ENCODE measurements at places on chromosomes 7 and 10.

DNA sequence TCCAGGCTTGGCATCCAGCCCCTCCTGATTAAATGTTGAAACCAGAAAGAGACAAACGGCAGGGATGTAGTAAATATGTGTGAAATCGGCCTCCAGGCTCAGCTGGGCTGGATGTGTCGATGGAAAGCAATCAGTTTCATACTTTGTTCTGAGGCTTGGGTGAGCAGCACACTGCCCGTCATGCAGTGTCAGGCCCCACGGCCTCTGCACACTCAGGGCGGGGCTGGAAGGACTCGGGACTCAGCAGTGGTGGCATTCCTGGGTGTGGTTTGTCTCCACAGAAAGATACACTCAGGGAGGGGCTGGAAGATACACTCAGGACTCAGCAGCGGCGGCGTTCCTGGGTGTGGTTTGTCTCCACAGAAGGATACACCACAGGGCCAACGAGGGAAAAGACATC lies 22.0 kb downstream of the ADGRA1 start:
- no peak for DNase-seq

DNA sequence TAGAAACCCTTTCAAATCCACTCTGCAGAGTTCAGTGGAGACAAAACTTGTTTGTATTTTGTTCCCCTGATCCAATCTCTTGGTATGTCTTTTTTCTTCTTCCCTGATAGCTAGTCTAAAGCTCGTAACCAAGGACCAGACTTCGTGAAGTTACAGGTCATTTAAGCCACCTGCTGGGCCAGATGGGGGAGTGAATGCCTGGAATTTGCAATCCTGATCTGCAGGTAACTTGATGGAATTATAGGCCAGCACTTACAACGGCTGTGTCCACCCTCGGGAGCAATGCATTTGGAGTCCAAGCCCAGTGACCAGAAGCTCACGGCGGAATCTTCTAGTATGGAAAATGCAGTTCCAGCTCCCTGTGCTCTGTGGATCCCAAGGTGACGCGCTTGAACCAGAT lies 566.9 kb downstream of the TCERG1L start:
- DNase-seq = no peak

DNA sequence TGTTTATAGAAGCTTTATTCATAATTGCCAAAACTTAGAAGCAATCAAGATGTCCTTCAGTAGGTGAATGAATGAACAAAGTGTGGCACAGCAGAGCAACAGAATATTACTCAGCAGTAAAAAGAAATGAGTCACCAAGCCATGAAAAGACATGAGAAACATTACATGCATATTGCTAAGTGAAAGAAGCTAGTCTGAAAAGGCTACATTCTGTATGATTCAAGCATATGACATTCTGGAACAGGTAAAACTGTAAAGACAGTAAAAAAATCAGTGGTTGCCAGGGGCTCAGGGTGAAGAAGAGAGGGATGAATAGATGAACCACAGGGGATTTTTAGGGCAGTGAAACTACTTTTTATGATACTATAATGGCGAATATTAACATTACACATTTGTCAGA lies 80.9 kb upstream of the APBB1IP start:
- peak; percentile 1 for DNase-seq

- no peak for DNase-seq
These were observed 279.7 kb downstream of the ARHGAP12 start for GRCh38 chr10:31648966-31649365.

DNA sequence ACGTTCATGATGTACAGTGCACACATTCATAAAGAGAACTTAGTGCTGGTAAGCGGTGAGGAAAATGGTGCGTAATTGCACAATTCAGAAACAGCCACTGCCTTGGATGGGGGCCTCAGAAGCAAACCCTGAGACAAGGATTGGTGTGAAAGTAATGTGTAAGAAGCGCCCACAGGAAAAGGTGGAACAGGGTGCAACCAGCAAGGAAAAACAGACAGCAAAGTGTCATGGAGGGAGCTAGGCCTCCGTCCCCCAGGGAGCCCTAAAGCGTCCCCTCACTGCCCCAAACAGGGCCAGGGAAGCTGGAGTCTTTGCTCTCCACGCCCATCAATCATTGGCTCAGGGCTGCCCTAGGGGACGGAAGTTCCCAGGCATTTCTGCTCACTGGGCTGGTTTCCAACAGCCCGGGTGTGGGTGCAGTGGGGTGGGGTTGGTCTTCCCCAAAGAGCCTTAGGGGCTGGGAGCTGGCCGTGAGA lies 9.6 kb upstream of the C10orf105 start:
- DNase-seq = no peak

- no peak for DNase-seq
These were observed 159.4 kb downstream of the OAT start for GRCh38 chr10:124259139-124259825.

GRCh38 chr10:121608469-121609190 lies 10.4 kb upstream of the FGFR2 start:
- DNase-seq = peak; percentile 11

DNA sequence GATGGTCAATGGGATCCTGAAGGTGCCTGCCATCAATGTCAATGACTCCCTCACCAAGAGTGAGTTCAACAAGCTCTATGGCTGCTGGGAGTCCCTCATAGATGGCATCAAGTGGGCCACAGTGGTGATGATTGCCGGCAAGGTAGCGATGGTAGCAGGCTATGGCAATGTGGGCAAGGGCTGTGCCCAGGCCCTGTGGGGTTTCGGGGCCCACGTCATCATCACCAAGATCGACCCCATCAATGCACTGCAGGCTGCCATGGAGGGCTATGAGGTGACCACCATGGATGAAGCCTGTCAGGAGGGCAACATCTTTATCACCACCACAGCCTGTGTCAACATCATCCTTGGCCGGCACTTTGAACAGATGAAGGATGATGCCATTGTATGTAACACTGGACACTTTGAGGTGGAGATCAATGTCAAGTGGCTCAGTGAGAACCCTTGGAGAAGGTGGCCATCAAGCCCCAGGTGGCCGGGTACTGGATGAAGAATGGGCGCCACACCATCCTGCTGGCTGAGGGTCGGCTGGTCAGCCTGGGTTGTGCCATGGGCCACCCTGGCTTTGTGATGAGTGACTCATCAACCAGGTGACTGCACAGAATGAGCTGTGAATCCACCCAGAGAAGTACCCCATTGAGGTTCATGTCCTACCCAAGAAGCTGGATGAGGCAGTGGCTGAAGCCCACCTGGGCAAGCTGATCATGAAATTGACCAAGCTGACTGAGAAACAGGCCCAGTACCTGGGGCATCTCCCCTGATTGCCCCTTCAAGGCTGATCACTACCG lies 63.0 kb upstream of the ANTXRL start:
- no peak for DNase-seq

DNA sequence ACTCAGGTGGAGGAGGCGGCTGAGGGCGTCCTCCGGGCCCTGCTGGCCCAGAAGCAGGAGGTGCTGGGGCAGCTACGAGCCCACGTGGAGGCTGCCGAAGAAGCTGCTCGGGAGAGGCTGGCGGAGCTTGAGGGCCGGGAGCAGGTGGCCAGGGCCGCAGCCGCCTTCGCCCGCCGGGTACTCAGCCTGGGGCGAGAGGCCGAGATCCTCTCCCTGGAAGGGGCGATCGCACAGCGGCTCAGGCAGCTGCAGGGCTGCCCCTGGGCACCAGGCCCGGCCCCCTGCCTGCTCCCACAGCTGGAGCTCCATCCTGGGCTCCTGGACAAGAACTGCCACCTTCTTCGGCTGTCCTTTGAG lies 2.8 kb downstream of the TRIM56 start:
- no peak for DNase-seq

GRCh38 chr7:35906191-35906908 lies 105.5 kb downstream of the SEPTIN7 start:
- peak; percentile 76 for DNase-seq

DNA sequence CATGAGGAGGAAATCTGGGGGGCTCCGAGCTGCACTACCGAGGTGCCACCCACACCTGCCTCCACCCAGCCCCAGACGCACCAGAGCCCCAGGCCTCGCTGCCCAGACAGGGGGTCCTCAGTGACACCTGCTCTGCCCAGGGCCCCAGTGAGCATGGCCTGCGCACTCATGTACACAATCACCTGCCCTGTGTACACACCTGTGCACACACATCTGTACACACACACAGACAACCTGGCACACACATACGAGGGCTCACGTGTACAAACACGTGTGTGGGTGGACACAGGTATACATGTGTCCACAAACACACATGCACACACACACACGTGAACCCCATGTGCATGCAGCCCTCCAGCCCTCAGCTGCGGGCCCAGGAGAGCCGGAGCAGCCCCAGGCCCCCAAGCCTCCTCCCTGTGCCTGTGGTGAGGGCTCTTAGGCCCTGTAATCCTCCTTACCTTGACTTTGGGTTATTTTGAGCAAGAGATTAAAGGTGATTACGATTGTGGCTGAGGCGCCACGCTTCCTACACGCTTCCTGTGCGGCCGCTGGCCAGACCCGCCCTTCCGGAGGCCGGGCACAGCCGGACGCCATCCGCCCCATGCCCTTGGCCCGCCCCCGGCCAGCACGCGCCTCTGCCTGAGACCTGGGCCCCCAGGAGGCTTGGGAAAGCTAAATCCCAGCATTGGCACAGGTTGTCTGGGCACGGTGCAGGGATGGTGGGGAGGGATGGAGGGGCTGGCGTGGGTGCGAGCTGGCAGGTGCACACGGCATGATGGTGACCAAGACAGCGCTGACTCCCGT lies 71.9 kb downstream of the ELFN1 start:
- no peak for DNase-seq

DNA sequence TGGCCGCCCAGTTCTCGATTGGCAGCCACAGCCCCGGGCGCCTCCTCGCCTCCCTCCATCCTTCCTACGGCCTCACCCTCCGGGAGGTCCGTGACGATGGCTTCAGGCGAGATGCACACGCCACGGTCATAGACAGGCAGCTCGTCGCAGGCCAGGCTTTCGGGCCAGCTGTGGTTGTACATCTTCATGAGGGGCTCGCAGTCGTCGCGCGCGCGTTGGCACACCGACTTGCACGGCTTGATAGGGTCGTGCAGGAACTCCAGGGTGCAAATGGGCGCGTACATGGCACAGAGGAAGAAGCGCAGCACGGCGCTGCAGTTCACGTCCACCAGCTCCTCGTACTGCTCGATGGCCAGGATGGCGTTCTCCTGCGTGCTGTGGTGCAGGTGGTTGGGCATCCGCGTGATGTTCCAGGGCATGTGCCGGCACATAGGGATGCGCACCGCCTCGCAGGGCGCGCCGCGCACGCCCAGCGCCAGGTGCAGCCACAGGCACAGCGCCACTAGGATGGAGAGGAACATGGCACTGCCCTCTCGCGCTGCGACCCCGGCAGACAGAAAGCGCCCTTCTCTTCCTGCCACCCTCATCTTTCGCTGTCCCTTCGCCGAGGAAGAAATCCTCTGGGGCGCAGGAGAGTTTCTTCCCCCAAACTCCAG lies 472 bp downstream of the SFRP4 start:
- DNase-seq = no peak

DNA sequence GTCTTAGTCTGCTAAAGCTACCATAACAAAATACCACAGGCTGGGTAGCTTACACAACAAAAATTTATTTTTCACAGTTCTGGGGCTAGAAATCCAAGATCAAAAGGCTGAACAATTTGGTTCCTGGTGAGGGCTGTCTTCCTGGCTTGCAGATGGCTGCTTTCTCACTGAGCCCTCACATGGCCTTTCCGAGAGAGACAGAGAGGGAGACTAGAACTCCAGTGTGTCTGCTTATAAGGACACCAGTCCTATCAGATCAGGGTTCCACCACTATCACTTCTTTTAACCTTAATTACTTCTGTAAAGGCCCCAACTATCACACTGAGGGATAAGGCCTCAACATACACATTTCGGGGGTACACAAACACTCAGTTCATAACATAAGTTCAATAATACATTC lies 527.4 kb upstream of the VSTM2A start:
- DNase-seq = no peak
